ENCODE measurements at places on chromosomes 4 and X.

DNA sequence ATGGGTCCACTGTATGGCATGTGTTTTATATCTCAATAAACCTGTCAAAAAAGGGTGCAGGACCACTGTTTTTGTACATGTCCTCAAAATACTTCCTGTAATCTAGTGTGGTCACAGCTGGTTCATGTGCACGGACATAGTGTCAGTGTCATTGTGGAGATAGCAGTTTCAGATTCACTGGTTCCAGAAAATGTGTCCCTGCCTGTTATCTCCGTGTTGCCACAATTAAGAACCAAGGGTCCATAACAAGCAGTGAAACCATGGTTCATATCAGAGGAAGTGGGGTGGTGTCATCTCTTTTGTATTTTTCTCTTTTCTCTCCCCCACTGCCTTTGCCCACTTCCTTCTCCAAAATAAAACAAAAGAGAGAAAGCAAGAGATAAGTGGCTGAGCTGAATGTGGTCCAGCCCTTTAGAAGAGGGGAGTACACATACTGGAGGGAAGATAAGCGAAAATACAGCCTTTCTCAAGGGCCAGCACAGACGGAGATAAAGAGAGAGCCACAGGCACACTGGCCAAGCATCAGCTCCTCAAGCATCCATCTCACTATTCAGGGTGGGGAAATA lies 51.2 kb downstream of the TBL1X start:
- DNase-seq, result no peak

- DNase-seq, result no peak
Measured at GRCh38 chr4:152805818-152806217, 26.1 kb downstream of the ARFIP1 start.

- DNase-seq, result no peak
Measured at GRCh38 chr4:151344948-151345347, 19.5 kb upstream of the SH3D19 start.

GRCh38 chr4:1465173-1466033 lies 59.2 kb upstream of the NKX1-1 start:
- no peak for DNase-seq

GRCh38 chrX:97367125-97367524 lies 483.4 kb downstream of the RPA4 start:
- no peak for DNase-seq

DNA sequence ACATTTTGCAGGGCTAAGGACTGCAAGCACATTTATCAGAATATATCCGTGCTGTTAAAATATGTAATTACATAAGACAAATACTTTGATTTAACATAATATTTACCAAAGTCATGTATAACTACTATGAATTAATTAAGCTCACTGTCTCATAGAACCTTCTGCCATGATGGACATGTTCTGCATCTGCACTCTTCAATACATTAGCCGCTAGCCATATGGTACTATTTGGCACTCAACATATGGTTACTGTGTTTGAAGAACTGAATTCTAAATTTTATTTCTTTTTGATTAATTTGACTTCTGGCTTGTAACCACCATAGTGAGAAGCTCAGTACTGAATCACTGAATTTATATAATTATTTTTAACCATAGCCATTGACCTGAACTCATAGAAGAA lies 427.0 kb upstream of the TRAM1L1 start:
- DNase-seq, result no peak

GRCh38 chr4:150145090-150145945 lies 67.1 kb downstream of the DCLK2 start:
- DNase-seq, result no peak

DNA sequence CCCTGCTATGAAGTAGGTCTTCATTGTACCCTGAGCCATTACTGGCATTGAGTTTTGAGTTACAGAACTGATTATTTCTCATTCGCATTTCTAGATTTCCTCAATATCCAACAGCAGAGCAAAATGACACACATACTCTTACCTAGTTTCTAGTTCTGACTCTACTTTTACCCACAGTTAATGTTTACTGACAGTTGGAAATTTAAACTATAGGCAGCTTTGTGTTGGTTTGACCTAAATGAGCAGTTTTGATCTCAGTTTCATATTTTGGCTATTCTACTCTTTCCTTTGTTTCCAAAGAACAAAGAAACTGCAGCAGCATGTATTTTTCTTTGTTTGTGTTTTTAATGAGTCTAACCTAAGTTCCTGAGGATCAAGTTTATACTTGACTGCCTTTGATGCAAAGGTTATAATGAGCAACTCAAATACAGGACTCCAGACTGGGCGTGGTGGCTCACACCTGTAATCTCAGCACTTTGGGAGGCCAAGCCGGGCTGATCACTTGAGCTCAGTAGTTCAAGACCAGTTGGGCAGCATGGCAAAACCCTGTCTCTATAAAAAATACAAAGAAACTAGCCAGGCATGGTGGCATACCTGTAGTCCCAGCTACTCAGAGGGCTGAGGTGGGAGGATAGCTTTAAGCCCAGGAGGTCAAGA lies 30.4 kb downstream of the TXK start:
- no peak for DNase-seq

GRCh38 chr4:144788469-144788868 lies 142.5 kb downstream of the HHIP start:
- no peak for DNase-seq
